SK-N-MC (cell line): ENCODE measurements at places on chromosomes 3 and 15.

DNA sequence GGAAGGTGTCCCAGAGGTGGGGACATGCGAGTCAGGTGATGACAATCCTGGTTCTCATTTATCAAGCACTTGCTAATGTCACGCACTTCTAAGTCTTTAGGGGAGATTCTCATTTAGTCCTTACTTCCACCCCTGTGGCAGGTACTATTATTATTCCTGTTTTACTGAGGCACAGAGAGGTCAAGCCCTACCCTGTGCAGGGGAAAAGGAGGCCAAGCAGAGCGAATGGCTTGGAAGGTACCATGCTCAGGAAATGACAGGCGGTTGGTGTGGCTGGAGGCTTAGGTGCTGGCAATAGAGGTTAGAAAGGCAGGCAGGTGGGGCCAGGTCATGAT is 268.9 kb downstream of the UACA start:
- DNase-seq: no peak

GRCh38 chr3:84906065-84906464 is 52.7 kb upstream of the CADM2 start:
- no peak for DNase-seq

- no peak for DNase-seq
Observed at GRCh38 chr3:127484601-127485388, 105.7 kb downstream of the TPRA1 start.

DNA sequence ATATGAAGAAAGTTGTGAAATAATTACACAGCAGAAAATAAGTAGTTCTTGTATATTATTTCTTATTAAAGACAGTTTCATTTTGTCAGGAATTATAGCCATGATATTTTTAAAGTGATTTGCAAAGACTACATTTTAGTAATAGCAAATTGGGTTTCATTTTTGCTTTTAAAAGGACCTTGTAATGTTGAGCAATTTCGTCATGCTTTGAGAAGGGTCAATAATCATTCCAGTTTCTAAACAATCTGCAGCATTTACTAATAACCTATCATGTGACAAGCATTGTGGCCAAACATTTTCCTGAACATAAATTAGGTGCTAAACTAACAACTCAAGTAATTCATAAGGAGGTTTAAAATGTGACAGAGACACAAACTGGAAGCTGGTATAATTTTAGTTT is 214.4 kb upstream of the CBLB start:
- DNase-seq: no peak
